Ascending aorta (tissue), 2 donors: ENCODE measurements at places on chromosomes 13 and 19. TPM values are rescaled to one million over a fixed set of nuclear protein-coding genes. Genes with fewer than 3 reads are reported as not detected.

The CHST8 gene
- total RNA-seq, result not detected

The PALM gene
- 107 TPM for total RNA-seq

The FCGBP gene
- total RNA-seq, result 21.2 TPM

The TEX101 gene
- total RNA-seq, result not detected

DNA sequence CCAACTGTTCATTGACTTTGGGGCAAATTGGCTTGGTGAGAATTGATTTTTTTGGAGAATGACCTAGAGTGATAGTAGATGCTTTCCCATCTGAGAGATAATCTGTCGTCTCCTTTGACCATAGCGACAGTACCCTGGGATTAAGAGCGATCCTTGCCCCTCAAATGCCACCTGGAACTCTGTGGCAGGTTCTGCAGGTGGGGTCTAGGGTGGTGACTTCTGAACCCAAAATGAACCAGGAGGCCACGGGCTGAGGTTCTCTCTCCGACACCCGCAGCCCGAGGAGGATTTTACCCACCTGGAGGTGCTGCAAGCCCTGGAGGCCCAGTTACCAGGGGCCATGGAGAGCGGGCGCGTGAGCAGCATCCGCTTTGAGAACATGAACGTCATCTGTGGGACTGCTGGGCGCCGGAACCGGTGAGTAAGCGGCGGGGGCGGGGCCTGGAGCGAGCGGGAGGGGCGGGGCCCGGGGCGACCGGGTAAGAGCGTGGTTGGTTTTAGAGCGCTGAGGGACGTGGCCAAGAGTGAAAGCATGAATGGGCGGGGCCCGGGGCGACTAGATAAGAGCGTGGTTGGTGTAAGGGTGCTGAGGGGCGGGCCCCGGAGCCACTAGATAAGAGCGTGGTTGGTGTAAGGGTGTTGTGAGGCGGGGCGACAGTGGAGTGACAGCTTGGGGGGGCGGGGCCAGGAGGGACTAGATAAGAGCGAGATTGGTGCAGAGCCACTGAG, 8.6 kb downstream of the C19orf81 start:
- H3K27ac ChIP-seq, result no peak overlapping the region
- H3K27me3 ChIP-seq, result peaks cover 9% of the 10 kb centered on the region
- DNase-seq, result peak; percentile 73
- no peak overlapping the region for H3K4me3 ChIP-seq

GRCh38 chr13:29897102-29897501, 46.7 kb upstream of the UBL3 start:
- H3K4me3 ChIP-seq, result no peak overlapping the region
- no peak for DNase-seq
- no peaks in the 10 kb centered on the region for H3K36me3 ChIP-seq
- no peaks in the 10 kb centered on the region for H3K27me3 ChIP-seq
- H3K27ac ChIP-seq, result no peak overlapping the region

DNA sequence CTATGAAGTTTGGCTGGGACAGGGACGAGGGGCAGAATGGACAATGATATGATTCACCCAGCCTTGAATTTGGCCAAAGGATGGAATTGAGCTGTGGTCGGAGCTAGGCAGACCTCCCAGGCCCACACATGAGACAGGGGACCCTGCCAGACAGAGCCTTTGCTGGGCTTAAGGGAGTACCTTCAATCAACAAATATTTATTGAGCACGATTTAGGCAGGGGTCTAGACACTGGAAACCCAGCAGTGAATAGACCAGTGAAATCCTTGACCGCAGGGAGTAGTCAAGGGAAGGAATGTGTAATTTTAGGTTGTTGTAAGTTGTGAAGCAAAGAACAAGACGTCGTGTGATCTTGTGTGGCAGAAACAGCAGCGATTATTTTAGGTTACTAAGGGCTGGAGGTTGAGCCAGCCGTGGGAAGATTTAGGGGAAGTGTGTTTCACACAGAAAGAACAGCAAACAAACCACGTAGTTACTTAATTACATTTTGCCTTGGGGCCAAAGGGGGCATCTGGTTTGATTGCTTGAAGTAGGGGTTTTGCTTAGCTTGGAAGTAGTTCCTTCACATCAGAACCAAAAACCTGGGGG, 16.9 kb upstream of the AP1M2 start:
- peaks cover 26% of the 10 kb centered on the region for H3K4me1 ChIP-seq
- no peaks in the 10 kb centered on the region for H3K36me3 ChIP-seq
- H3K4me3 ChIP-seq, result peak overlapping the region; percentile 99
- peak overlapping the region; percentile 98 for H3K27ac ChIP-seq

- no peaks in the 10 kb centered on the region for H3K36me3 ChIP-seq
- no peak overlapping the region for H3K4me3 ChIP-seq
- no peak for DNase-seq
Observed at GRCh38 chr13:26010487-26011207, 41.2 kb downstream of the SHISA2 start.

DNA sequence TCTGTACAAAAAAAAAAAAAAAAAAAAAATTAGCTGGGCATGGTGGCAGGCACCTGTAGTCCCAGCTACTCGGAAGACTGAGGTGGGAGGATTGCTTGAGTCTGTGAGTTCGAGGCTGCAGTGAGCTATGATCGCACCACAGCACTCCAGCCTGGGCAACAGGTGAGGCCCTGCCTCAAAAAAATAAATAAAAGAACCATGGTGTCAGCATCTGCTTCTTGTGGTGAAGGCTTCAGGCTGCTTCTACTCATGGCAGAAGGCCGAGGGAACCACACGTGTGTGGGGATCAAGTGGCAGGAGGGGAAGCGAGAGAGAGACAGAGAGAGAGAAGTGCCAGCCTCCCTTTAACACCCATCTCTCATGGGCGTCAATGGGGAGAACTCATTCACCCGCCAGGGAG, 13.5 kb downstream of the BCL3 start:
- H3K27me3 ChIP-seq, result no peaks in the 10 kb centered on the region
- H3K4me3 ChIP-seq, result no peak overlapping the region
- H3K4me1 ChIP-seq, result peaks cover 12% of the 10 kb centered on the region
- DNase-seq, result no peak
- no peak overlapping the region for H3K27ac ChIP-seq

DNA sequence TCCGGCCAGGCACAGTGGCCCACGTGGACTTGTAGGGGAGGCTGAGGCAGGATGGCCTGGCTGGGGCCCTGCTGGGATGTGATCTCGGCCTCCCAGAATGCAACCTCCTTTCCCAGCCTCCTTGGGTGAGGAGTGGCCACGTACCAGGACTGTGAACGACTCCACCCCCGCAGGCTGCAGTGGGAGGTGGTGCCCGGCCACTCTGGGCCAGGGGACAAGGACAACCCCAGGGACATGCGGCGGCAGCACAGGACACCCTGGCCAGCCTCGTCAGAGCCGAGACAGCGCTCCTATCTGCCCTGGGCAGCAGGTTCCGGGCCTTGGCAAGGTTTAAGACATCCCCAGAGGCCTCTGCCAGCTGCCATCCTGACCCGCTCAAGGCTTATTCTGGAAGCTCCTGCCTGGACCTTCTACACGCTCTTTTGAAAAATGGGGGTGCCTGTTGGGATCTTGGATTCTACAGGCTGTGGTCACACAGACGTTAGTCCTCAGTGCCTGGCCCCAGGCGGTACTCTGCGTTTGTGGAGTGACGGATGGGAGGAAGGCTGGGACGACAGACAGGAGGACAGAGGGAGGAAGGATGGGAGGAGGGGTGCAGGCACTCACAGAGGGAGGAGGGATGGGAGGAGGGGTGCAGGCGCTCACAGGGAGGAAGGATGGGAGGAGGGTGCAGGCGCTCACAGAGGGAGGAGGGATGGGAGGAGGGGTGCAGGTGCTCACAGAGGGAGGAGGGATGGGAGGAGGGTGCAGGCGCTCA, 19.9 kb upstream of the CACTIN start:
- H3K27me3 ChIP-seq, result no peaks in the 10 kb centered on the region
- no peak overlapping the region for H3K27ac ChIP-seq
- no peaks in the 10 kb centered on the region for H3K4me1 ChIP-seq
- H3K36me3 ChIP-seq, result peaks cover 65% of the 10 kb centered on the region
- DNase-seq, result no peak

DNA sequence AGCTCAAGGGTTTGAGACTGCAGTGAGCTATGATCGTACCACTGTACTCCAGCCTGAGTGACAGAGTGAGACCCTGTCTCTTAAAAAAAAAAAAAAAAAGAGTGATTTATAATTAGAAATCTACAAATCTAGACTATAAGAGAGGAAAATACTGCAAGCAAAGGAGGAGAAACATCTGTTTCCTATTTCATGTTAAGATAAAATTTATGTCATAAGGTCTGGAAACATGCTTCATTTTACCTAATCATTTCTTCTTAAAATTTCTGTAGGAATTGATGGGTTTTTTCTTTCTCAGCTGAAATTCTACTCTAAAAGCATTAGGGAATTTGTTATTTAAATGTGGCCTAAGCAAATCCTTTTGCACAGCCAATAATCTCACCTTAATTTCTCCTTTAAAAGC, 53.2 kb downstream of the C13orf42 start:
- no peak overlapping the region for H3K4me3 ChIP-seq
- H3K36me3 ChIP-seq, result no peaks in the 10 kb centered on the region
- H3K27me3 ChIP-seq, result no peaks in the 10 kb centered on the region
